ENCODE measurements at places on chromosomes 13 and 19.

GRCh38 chr19:28569132-28570131 is 643.5 kb downstream of the UQCRFS1 start:
- no peak for DNase-seq

DNA sequence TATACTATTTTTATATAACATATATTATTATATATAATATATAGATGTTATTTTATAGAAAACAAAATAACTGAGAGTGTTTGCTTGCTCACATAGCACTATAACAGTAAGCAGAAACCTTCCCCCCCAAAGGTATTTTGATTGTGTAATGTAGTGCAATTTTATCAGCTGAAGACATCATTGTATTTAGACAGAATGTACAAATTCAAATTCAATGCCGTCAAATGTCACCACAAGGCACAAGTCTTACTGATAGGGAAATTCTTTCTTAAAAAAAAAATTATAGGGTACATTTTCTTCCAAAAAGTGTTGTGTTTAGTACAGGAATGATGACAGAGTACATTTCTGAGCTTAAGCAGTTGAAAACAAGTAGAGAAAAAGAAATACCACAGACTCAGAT is 1147.1 kb upstream of the SPRY2 start:
- DNase-seq, result no peak

GRCh38 chr19:18780631-18781030 is 10.5 kb downstream of the COMP start:
- DNase-seq, result no peak

DNA sequence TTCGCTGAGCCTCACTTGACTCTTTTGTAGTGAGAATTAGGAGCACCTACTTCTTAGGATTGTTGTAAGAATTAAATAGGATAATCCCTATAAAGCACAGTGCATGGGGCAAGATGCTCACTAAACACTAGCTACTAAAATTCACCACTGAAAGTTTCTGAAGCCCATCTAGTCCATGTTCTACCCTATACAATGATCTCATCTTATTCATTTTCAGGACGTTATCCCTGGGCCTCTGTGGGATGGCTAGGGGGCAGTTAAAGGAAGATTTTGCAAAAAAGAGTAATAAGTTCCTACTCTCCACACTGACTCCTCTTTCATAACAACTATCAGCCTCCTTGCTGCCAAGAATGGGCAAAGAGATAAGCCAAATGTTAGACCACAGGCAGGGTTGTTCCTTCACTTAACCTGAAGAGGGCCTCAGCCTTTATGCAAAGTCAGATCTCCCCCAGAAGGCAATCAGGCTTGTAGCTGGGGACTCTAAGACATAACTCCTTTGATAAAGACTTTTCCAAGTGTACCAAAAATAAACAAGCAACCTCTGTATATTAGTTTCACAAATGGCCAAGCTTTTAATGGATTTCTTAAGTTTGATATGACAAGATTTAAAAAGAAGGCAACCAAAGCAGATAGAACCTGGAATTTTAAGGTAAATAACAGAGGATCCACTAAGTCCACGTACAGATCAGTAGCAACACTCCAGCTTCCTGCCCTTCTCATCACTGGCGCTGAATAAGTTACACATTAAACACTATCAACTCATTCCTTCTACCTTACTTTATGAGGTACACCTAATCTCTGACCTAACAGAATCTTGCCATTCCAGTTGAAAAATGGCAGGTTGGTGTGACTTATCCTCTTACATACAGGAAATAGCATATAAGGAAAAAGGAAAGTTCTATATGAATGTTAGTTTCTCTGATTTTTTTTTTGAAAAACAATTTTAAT is 44.4 kb downstream of the ELF1 start:
- peak; percentile 66 for DNase-seq

GRCh38 chr13:48944221-48944620 is 31.5 kb upstream of the FNDC3A start:
- DNase-seq, result no peak

- DNase-seq, result no peak
These were observed 27.3 kb upstream of the FXYD3 start for GRCh38 chr19:35088131-35088913.

- no peak for DNase-seq
These were observed 21.0 kb upstream of the ZNF43 start for GRCh38 chr19:21856773-21857514.

- no peak for DNase-seq
These were observed 11.6 kb downstream of the CLDN10 start for GRCh38 chr13:95564091-95564490.

DNA sequence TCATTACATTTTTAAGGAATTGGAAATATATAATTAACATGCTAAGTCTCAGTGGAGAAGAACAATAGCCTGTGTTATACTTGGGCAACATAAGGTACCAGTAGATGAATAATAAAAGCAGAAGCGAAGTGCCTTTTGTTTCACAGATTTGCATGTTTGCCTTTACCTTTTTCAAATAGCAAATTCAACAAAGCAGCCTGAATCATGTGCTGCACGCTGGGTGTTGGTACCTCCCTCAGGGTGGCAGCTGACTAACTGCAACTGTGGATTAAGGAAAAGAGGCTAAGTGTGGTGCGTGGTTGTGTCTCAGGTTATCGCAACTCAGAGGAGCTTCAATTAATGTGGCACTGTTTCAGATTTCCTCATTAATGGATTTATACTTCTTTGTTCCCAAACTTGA is 189.0 kb downstream of the LMO7 start:
- no peak for DNase-seq

GRCh38 chr19:10719466-10719961 is 1.6 kb downstream of the DNM2 start:
- DNase-seq, result no peak

DNA sequence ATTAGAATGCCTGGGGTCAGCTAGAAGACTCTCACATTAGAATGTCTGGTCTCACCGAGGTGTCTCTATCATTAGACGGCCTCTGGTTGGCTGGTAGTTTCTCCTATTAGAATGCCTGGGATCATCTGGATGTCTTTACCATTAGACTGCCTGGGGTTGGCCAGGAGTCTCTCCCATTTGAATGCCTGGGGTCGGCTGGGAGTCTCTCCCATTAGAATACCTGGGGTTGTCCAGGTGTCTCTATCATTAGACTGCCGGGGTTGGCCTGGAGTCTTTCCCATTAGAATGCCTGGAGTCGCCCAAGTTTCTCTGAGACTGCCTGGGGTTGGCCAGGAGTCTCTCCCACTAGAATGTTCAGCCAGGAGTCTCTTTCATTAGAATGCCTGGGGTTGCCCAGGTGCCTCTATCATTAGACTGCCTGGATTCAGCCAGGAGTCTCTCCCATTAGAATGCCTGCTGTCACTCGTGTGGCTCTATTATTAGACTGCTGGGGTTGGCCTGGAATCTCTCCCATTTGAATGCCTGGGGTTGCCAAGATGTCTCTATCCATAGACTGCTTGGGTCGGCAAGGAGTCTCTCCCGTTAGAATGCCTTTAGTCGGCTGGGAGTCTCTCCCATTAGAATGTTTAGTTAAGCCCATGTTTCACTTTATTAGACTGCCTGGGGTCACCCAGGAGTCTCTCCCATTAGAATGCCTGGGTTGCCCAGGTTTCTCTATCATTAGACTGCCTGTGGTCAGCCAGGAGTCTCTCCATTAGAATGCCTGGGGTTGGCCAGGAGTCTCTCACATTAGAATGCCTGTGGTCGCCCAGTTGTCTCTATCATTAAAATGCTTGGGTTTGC is 1467.8 kb downstream of the UQCRFS1 start:
- no peak for DNase-seq

DNA sequence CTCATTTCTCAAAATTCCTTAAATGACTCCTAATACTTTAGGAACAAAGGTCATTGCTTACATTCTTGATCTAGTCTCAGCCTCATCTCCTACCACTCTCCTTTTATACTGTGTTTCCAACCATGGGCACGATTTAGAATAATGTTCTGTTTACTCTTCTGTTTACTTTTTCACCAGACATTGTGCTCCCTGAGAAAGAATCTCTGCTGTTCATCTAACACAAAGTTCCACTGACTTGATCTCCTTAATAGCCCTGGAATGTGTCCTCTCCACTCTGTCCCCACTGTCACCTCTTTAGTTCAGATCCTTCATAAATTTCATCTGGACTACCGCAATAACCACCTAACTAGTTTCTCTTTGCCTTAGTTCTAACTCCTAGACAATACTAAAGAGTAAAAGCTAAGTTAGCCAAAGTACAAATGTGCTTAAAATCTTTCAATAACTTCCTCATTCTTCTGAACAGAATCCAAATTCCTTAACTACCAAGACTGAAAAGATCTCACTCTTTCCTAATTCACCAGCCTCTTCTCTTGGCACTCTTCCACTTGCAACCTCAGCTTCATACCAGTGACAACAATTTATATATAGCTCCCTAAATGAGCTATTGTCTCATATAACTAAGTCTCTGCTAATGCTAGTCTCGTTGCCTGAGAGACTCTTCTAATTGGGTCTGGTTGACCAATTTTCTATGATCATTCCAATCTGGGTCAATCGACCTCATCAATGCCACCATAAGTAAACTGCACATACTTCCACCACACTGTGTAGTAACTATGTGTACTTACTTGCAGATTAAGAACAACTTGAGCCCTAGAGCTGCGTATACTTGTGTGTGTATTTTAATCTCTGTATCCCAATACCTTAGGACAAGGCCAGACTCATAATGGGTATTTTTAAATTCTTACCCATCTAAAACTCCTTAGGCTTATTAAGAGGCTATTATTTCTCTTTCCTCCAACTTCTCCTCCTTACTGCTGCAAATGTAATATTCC is 179.9 kb downstream of the VWA8 start:
- DNase-seq, result no peak

GRCh38 chr13:26186995-26187394 is 35.1 kb downstream of the RNF6 start:
- DNase-seq, result no peak

DNA sequence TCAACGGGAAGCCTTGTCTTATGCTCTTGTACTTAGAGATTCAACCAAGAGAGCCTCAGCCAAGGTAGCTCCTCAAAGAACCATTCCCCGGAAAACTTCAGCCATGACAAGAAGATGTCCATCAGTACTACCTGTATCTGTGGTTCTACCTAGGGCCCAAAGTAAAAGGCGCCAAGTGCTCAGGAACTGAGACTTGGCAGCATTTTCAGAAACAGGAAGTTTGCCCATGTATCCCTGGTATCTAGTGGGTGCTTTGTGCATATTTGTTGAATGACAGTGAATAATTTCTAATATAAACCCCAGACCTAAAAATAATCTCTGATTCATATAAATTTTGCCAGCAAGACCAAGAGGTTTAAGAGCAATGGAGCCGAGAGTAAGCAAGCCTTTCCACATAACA is 7.2 kb downstream of the FAM216B start:
- no peak for DNase-seq

Measured in immature natural killer cell (primary cell).